ENCODE measurements at places on chromosomes 12 and 14.

GRCh38 chr12:52245259-52245961 lies 12.4 kb downstream of the KRT7 start:
- H3K27ac ChIP-seq, result no peak overlapping the region
- H3K27me3 ChIP-seq, result peaks cover 16% of the 10 kb centered on the region
- peaks cover 45% of the 10 kb centered on the region for H3K4me1 ChIP-seq
- DNase-seq, result no peak

GRCh38 chr14:35883677-35884293 lies 57.6 kb downstream of the BRMS1L start:
- H3K4me1 ChIP-seq, result no peaks in the 10 kb centered on the region
- H3K27ac ChIP-seq, result no peak overlapping the region
- no peaks in the 10 kb centered on the region for H3K27me3 ChIP-seq
- H3K4me3 ChIP-seq, result no peak overlapping the region
- DNase-seq, result no peak

DNA sequence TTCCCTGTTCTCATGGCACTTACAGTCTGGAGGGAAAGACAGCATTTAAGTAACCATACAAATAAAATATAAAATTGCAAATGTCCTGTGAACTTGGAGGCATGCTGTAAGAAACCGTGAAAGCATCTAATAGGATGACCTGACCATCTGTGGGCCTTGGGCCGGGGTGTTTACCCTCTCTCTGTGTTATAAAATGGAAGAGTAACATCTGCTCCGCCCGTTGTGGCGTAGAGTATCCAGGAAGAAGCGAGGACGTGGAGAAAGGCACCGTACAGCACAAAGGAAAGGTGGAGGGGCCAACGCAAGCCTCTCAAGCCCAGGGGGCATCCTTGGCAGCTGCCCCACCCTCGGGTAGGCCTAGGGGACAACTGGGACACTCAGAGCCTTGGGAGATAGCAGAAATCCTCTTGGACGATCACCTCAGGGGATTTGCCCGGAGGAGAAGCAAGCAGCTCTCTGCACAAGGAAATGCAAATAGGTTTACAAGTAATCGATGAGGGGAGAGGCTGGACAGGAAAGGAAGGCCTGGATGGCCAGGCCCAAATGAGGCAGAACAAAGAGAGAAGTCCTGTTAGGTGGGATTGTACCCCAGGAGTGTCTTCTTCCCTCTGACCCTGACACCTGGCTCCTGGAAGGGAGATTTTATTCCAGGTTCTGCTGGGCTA lies 26.2 kb downstream of the VSX2 start:
- H3K4me1 ChIP-seq, result no peaks in the 10 kb centered on the region
- H3K4me3 ChIP-seq, result no peak overlapping the region
- H3K27ac ChIP-seq, result no peak overlapping the region
- H3K36me3 ChIP-seq, result no peaks in the 10 kb centered on the region

DNA sequence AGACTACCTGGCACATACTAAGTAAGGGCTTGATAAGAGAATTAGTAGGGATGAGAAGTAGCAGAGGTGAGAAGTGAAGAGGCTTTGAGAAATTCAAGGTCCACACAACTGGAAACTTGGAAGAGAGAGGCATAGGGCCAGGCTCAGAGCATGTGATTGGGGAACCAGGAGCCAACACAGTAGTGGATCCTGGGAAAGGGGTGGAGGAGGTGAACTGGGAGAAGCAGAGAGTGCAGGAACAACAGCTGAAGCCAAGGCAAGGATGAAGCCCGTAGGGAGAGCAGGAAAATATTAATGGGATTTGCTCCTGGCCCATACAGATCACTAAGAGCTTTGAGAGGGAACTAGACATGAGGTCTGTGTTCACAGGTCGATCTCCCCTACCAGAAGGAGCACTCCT lies 1.4 kb upstream of the ITGB7 start:
- H3K36me3 ChIP-seq, result peaks cover 31% of the 10 kb centered on the region
- H3K4me1 ChIP-seq, result peaks cover 41% of the 10 kb centered on the region
- DNase-seq, result no peak
- H3K4me3 ChIP-seq, result no peak overlapping the region
- no peaks in the 10 kb centered on the region for H3K27me3 ChIP-seq

Measured in lower lobe of right lung (tissue), 2 donors.